Activated CD4-positive, alpha-beta T cell treated with anti-CD3 and anti-CD28 coated beads, Interleukin-2, amount 50 U/mL, for 24 hours (primary cell): ENCODE measurements at places on chromosomes 3 and 15.

- DNase-seq = no peak
Measured at GRCh38 chr3:9727041-9727595, 4.4 kb upstream of the BRPF1 start.

DNA sequence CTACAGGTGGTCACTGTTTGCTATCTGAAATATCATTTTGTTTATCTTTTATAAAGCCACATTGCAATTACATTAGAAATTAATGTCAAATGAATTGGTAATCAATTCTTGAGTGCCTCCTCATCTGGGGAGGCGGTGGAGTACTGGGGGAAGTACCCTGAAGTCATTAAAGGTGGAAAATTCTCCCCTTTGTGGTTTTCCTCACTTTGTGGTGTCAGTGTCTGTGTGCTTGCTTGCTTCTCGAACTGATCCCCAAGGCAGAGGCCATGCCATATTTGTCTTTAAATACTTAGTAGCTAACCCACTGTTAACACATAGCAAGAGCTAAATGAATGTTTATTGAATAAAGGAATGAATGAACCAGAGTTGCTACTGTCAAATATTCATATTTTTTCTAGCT lies 40.5 kb upstream of the CCK start:
- DNase-seq = peak; percentile 5

DNA sequence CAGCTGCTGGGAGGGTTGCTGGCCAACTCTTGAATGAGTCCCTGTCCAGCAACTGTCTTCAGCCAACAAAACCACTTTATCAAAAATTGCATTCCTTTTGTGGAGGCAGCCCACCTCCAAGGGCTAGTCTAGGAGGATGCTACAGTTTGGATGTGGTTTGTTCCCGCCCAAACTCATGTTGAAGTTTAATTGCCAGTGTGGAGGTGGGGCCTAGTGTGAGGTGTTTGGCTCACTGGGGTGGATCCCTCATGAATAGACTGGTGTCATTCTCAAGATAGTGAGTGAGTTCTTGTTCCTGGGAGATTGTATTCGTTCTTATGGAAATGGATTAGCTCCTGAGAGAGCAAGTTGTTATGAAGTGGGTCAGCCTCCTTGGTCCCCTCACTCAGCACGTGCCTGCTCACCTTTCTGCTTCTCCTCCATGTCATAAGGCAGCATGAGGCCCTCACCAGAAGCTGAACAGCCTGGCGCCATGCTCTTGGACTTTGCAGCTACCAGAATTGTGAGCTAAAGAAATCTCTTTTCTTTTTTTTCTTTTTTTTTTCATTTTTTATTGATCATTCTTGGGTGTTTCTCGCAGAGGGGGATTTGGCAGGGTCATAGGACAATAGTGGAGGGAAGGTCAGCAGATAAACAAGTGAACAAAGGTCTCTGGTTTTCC lies 4.2 kb upstream of the RFC4 start:
- no peak for DNase-seq

GRCh38 chr3:196735751-196736150 lies 3.9 kb upstream of the PAK2 start:
- no peak for DNase-seq

DNA sequence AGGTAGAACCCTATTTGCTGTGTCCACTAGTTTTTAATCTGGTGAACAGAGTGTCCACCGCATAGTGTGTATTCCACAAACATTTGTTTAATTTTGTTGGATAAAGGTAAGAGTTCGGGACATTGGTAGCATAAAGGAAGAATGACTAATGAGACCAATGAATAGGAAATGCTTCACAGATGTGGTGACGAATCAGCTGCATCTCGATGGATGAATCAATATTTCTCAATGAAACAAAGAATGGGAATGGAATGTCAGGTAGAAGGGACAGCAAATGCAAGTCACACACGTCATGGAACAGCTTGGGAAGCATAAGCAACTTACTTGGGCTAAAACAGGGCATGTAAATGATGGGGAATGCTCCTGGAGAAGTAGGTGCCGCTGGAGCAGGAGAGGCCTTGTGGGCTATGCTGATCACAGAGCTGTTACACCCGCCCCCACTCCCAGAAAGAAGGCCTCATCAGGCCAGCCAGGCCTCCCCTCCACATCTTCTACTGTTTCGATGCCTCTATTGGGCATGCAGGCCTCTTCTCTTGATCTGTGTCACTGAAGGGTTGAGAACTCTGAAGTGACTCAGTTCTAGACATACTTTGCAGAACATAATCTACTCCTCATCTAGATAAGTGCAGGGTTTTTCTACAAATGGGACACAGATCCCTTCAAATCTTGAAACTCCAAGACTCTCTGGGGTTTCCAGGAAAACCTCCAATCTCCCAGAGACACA lies 120.0 kb upstream of the GADL1 start:
- no peak for DNase-seq

GRCh38 chr3:62670351-62670750 lies 204.9 kb downstream of the CADPS start:
- DNase-seq = no peak

DNA sequence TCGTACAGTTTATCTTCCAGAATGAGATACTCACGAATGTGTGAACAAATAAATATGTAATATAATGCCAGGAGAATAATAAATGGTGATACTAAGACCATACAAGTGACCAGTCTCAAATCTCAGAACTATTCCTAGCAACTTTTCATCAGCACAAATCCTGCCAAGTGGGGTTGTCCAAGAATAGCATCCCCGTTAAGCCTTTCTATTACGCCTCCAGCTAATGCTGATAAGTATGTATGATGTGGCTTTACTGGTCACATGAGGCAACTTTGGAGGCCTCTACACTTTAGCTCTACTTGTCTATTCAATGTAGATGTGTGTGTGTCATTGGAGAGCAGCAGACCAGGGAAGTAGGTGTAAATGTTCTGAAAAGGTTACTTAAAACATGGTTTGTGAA lies 129.5 kb downstream of the KCNMB2 start:
- no peak for DNase-seq

DNA sequence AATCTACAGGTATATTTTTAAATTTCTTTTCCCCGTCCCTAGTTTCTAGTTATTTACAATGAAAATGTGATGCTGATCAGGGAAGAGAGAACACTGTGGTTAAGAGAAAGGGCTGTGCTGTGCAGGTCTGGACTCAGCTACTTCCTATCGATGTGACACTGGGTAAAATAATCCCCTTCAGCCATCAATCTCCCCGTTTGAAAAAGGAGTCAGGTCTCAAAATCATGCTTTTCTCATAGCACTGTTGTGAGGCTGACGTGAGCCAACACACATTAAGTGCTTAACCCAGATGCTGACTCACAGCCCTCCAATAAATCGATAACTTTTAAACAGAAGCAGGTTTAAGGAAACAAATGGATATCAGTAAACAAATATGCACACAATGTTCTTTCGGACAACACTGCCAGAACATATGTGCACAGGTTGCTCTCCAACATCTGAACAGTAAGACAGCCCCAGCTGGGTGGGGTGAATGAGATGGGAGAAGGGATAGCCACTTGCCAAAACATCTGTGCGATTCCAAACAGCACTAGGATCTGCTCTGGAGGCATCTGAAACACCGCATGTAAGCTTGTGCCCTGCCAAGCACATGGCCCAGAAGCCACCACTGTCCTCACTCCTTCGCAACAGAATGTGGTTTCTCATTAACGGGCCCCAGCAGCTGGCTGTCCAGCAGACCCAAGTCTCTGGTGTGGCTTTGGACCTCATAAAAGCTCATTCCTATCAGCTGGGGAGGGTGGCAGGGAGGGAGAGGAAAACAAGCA lies 143.2 kb upstream of the PRICKLE2 start:
- DNase-seq = no peak

DNA sequence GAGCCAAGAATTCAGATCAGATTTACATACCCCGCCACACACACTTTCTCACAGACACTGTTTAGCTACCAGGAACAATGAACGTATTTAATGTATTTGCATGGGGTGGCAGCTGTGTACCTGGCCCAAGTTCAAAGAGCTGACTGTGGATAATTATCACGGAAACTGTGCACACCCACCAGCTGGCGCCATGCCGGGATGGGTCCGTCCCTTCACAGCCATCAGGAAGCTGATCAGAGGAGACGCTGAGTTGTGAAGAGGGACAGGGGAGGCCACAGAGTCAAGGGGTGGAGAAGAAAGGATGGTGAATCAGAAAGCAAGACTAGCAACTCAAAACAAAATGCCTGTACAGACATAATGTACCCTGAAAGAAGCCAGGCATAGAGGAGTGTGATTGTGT lies 13.1 kb upstream of the PLA2G4D start:
- no peak for DNase-seq

GRCh38 chr3:55797084-55797483 lies 310.0 kb upstream of the WNT5A start:
- no peak for DNase-seq

DNA sequence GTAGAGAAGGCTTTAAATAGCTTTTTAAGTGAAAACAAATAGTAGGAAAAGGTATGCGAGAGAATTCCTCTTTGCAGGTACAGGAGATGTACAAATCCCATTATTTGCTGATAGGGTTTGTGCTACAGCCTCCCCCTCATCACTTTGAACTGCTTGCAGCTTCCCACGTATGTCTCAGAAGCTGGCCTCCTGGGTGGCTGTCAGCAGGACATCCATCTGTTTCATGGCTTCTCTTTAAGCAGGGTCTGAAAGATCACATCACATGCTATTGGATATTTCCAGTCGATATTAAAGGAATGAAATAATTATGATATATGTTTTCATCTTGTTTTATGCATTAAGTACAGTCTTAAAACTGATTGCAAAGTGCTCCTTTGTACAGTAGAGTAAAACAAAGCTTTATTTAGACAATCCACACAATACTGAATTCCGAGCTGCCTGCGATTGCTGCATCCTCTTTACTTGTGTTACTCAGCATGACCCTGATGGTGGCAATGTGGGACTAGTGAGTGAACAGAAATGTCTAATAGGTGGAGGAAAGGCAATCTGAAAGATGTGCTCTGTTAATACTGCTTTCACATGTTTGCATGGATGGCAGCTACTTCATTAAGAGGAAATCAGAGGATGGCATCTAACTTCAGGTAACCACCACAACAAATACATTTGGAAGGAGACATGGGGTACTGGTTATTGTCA lies 930.6 kb upstream of the SEMA6D start:
- DNase-seq = no peak

DNA sequence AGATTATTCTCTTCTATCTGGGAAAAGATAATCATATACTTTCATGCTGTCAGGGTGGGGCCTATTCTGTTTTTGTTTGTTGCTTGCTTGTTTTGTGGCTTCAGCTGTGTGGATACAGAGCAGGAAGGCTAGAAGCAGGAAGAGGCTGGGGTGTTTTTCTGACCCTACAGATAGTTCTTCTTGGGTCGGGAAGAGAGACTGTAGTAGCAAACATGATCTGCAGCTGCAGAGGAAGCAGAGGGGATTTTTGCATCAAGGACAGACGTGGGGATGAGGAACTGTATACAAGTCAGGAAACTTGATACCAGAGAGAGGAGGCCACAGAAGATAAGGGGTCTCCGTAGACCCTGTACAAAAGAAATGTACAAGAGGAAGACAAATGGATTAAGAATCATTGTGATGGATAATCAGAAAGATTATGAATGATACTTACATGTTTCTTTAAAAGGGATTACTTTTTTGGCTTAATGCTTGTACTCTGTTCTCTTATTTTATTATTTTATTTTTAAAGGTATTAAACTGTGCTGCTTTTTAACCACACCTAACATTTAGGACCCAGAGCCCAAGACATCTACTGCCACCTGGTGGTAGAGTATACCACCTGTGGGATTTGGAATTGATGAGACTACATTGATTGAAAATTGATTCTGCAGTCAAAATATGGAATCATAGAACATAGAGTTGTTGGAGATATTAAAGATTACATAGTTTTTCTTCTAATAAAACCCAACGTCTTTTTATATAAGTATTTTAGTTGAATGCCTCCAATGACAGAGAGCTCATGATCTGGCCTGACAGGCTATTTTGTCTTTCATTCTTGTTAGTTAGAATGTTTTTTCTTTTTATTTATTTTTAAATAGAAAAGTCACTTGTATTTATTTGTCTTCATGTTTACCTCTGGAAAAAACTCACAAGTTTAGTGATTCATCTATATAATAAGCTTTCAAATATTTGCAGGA lies 87.3 kb upstream of the ROPN1 start:
- no peak for DNase-seq

DNA sequence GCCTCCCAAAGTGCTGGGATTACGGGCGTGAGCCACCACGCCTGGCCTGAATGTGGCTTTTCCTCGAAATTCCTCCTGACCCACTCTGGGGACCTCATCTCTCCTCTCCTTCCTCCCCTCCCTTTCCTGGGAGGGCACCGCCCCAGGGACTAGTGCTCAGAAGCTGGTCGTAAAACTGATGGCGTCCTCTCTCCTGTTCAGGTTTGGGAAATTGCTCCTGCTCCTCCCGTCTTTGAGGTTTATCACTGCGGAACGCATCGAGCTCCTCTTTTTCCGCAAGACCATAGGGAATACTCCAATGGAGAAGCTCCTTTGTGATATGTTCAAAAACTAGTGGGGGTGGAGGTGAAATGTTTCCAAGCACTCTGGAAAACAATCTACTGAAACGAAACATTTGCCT lies 7.0 kb downstream of the NR2E3 start:
- no peak for DNase-seq

GRCh38 chr3:190182418-190183043 lies 61.8 kb upstream of the P3H2 start:
- DNase-seq = no peak
